A549 treated with Hydrocortisone at 1 μM for 4 hours (cell line): ENCODE measurements at places on chromosomes 2 and 18. TPM values are rescaled to one million over a fixed set of nuclear protein-coding genes. Genes with fewer than 3 reads are reported as not detected.

The UGT1A4 gene
- total RNA-seq, result 0.06 to 0.16 TPM (median 0.10 TPM) in 4 of 5 replicates, not detected in the other

The VIT gene
- not detected in 5 replicates for total RNA-seq

The DSG1 gene
- not detected in 5 replicates for total RNA-seq

The PRKCE gene
- total RNA-seq, result 8.0 to 10.4 TPM (median 9.7 TPM) in 5 replicates

The GCG gene
- total RNA-seq, result not detected in 5 replicates

The ST3GAL5 gene
- 25.7 to 36.8 TPM (median 29.6 TPM) in 5 replicates for total RNA-seq

The SERPINB4 gene
- 0.09 to 0.25 TPM (median 0.18 TPM) in 4 of 5 replicates, not detected in the other for total RNA-seq

The ZNF521 gene
- not detected in 5 replicates for total RNA-seq

The CCDC195 gene
- not detected in 5 replicates for total RNA-seq

The SRD5A2 gene
- 0.02 to 0.06 TPM (median 0.03 TPM) in 5 replicates for total RNA-seq

The METTL21A gene
- 21.6 to 25.5 TPM (median 24.4 TPM) in 5 replicates for total RNA-seq

The LOXL3 gene
- total RNA-seq, result 0.28 to 0.57 TPM (median 0.40 TPM) in 5 replicates

The VRK2 gene
- 26.1 to 36.1 TPM (median 28.2 TPM) in 5 replicates for total RNA-seq

The FOXD4L1 gene
- 0.21 to 0.55 TPM (median 0.29 TPM) in 5 replicates for total RNA-seq

The IL36A gene
- total RNA-seq, result not detected in 5 replicates

The CRYGD gene
- not detected in 5 replicates for total RNA-seq

The CD28 gene
- total RNA-seq, result not detected in 5 replicates

The C1QL2 gene
- total RNA-seq, result 0.37 to 0.61 TPM (median 0.48 TPM) in 5 replicates

The ARHGEF4 gene
- 9.3 to 12.1 TPM (median 9.8 TPM) in 5 replicates for total RNA-seq

The SLC16A14 gene
- 0.75 to 1.4 TPM (median 0.83 TPM) in 5 replicates for total RNA-seq

The SERPINB5 gene
- total RNA-seq, result 0.13 to 0.45 TPM (median 0.17 TPM) in 5 replicates

The CRYBA2 gene
- total RNA-seq, result not detected in 5 replicates

The MC2R gene
- not detected in 5 replicates for total RNA-seq

The LPIN1 gene
- total RNA-seq, result 9.2 to 10.9 TPM (median 9.8 TPM) in 5 replicates

The IGFBP5 gene
- 0.14 to 0.17 TPM (median 0.17 TPM) in 5 replicates for total RNA-seq

The TMEM150A gene
- total RNA-seq, result 13.4 to 16.0 TPM (median 14.5 TPM) in 5 replicates

The PRSS56 gene
- 0.06 to 0.18 TPM (median 0.15 TPM) in 5 replicates for total RNA-seq

The MOGAT1 gene
- not detected in 5 replicates for total RNA-seq

The DPYSL5 gene
- 3.8 to 6.2 TPM (median 5.2 TPM) in 5 replicates for total RNA-seq

The GPR45 gene
- total RNA-seq, result not detected in 5 replicates

The KCNG2 gene
- total RNA-seq, result 0.07 TPM in 1 of 5 replicates, not detected in the others

The WDPCP gene
- 2.8 to 4.6 TPM (median 3.4 TPM) in 5 replicates for total RNA-seq

The FOXI3 gene
- total RNA-seq, result 0.05 to 0.09 TPM (median 0.05 TPM) in 4 of 5 replicates, not detected in the other

The GKN2 gene
- total RNA-seq, result 1.8 to 3.1 TPM (median 2.5 TPM) in 5 replicates

The DAW1 gene
- total RNA-seq, result 2.2 to 3.2 TPM (median 2.7 TPM) in 5 replicates

The EFHD1 gene
- 3.3 to 5.0 TPM (median 4.3 TPM) in 5 replicates for total RNA-seq

The NT5DC4 gene
- not detected in 5 replicates for total RNA-seq

The GLS gene
- 82.3 to 152 TPM (median 109 TPM) in 5 replicates for total RNA-seq

The DLX1 gene
- total RNA-seq, result 2.0 to 3.3 TPM (median 2.8 TPM) in 5 replicates

The ANKRD30B gene
- total RNA-seq, result not detected in 5 replicates

The ITGA6 gene
- total RNA-seq, result 34.6 to 53.5 TPM (median 43.9 TPM) in 5 replicates

The TAF4B gene
- 3.5 to 5.4 TPM (median 4.5 TPM) in 5 replicates for total RNA-seq

The GAREM1 gene
- total RNA-seq, result 4.6 to 6.4 TPM (median 5.2 TPM) in 5 replicates

The ITGB6 gene
- 0.46 to 0.77 TPM (median 0.67 TPM) in 5 replicates for total RNA-seq

The ARHGEF33 gene
- total RNA-seq, result 0.02 to 0.05 TPM (median 0.02 TPM) in 4 of 5 replicates, not detected in the other

The FBXO48 gene
- total RNA-seq, result 0.45 to 0.59 TPM (median 0.56 TPM) in 5 replicates

The TMEM163 gene
- total RNA-seq, result 0.06 to 0.22 TPM (median 0.16 TPM) in 5 replicates

The LRATD1 gene
- 0.05 to 0.10 TPM (median 0.10 TPM) in 5 replicates for total RNA-seq

The ST6GAL2 gene
- 10.3 to 19.6 TPM (median 13.8 TPM) in 5 replicates for total RNA-seq

The RIT2 gene
- total RNA-seq, result not detected in 5 replicates

The CNRIP1 gene
- 1.7 to 2.1 TPM (median 1.8 TPM) in 5 replicates for total RNA-seq

The RBM43 gene
- total RNA-seq, result 2.8 to 4.0 TPM (median 3.3 TPM) in 5 replicates

The MTCL1 gene
- 47.6 to 59.3 TPM (median 56.0 TPM) in 5 replicates for total RNA-seq

The BIN1 gene
- 29.2 to 31.7 TPM (median 30.7 TPM) in 5 replicates for total RNA-seq

The TMEM169 gene
- 0.25 to 0.75 TPM (median 0.38 TPM) in 5 replicates for total RNA-seq

The ATP8B1 gene
- total RNA-seq, result 6.0 to 8.9 TPM (median 6.8 TPM) in 5 replicates

The AQP12A gene
- total RNA-seq, result not detected in 5 replicates

The PLEKHA3 gene
- 10.9 to 15.9 TPM (median 15.7 TPM) in 5 replicates for total RNA-seq

The LRP2 gene
- total RNA-seq, result 0.01 to 0.07 TPM (median 0.02 TPM) in 3 of 5 replicates, not detected in the others
